CD4-positive, alpha-beta T cell treated with Interleukin-1 beta for 1 hour (primary cell): ENCODE measurements at places on chromosomes 6 and 20.

DNA sequence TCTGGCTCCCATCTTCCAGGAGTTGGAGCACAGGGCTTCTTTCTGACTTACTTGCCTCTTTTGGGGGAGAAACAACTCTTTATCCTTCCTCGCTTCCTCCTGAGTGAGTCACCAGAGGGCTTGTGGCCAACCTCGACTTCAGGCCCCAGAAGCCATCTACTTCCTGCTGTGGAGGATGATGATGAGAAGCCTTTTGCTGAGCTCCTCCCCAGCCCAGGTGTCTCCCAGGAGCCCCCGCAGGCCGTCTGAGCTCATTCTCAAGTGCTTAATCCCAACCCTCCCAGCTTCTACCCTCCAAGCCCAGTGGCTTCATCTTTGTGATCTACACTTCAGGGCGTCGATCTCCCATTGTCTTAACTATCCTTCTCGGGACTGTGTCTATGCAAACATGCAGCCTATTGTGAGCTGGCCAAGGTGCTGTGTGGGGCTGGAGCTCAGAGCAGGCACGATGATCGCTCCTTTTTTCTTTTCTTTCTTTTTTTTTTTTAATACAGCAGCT is 27.9 kb downstream of the SDCBP2 start:
- peak; percentile 29 for DNase-seq

DNA sequence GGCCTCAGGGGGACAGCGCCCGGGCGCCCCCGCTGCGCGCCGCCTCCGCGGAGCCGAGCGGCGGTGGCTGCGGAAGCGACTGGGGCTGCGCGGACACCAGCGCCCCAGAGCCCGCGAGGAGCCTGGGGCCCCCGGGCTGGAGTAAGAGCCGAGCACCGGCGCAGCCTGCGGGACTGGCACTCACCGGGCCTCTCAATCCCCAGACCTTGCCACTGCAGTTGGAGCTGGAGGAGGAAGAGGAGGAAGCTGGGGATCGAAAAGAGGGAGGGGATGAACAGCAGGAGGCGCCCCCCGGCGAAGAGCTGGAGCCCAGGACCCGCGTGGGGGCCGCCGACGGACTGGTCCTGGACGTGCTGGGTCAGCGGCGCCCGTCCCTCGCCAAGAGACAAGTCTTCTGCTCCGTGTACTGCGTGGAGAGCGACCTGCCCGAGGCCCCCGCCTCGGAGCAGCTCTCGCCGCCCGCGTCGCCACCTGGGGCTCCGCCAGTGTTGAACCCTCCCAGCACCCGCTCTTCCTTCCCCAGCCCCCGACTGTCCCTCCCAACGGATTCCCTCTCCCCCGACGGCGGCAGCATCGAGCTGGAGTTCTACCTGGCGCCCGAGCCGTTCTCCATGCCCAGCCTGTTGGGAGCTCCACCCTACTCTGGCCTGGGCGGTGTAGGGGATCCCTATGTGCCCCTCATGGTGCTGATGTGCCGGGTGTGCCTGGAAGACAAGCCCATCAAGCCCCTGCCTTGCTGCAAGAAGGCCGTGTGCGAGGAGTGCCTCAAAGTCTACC is 590 bp downstream of the RNF217 start:
- no peak for DNase-seq

GRCh38 chr20:56345911-56346310 is 12.9 kb upstream of the FAM210B start:
- DNase-seq = no peak

DNA sequence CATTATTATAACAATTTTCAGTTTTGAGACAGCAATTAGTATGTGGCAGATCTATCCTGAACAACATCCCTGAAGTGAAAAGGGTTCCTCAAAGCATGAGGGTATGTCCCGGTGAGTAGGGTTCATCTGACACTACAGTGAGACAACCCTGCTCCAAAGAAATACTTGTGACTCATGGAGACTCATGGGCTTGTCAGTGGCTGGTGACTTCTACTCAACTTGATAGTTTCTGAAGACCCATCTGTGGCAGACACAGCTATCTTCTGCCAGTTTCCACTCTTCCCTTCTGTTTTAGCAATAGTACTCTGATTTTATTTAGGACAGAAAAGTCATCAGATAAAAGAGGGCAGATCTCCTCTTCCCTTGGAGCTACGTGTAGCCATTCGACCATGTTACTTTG is 41.4 kb downstream of the MAP3K7 start:
- no peak for DNase-seq

DNA sequence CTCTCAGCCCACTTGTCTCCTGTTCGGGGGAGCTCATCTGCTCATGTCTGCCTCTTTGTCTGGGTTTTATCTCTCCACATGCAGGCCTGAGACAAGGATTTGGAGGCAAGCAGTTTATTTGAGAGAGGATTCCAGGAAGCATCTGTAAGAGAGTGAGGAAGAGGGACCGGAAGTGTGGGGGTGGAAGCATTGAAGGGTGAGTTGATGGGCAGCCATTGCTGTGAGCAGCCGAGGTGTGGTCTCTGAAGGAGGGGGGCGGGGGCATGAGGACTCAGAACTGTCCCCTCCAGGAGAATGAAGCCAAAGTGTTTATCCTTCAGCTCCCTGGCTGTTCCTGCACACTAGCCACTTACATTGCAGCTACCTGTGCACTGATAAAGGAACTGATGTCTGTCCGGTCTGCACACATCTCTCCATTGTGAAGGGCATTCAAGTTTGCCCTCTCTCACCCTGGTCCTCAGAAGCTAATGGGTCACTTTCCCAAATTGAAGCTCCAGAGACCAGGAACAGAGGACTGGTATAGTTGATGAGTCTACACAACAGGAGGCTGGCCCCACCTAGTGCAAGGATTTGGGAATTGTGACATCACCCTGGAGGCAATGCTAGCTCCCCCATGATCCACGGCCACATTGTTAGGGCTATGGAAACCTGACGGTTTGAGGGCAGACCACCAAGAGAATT is 100.5 kb upstream of the FOXA2 start:
- DNase-seq = no peak

- DNase-seq = no peak
Observed at GRCh38 chr6:3296078-3296477, 37.3 kb downstream of the PSMG4 start.

DNA sequence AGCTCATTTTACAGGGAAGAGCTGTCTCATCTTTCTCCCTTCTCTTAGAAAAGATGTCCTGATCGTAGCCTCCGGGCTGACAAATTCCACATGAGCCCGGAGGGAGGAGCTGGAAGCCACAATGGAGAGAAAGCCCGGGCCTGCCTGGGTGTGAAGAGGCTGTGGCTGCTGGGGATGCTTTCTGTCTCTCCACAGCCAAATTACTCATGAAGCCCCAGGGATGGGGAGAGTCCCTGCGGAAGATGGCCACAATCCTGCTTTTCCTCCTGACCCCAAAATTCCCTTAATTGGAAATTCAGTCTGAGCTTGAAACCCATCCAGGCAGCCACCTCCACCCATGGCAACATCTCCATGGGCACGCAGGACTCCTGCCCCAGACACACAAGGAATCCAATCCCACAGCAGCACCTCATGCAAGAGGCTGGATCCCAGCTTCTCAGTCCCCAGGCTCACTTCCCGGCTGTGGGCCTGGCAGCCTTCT is 32.4 kb downstream of the JPH2 start:
- no peak for DNase-seq

GRCh38 chr6:45967363-45967762 is 48.3 kb downstream of the CLIC5 start:
- no peak for DNase-seq

DNA sequence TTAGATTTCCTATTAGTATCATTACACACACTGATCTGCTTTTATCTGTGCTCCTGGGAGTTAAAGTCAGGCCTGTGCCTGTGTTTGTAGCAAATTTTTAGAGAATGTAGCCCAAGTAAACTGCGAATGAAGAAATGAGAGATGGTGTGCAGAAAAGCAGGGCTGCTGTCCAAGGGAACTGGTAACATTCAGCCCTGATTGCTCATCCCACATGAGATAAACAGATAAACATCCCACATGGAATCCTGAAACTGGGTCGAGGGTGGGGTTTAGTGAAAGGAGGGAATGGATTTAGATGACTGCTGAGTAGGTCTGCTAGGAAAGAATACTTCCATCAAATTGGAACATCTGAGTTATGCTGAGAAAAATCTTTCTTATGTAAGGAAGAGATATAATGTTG is 69.1 kb downstream of the GRIK2 start:
- no peak for DNase-seq

- peak; percentile 24 for DNase-seq
Observed at GRCh38 chr6:43495409-43495941, 14.7 kb downstream of the LRRC73 start.
